Epithelial cell of proximal tubule (primary cell): ENCODE measurements at places on chromosomes 4 and X. TPM values are rescaled to one million over a fixed set of nuclear protein-coding genes. Genes with fewer than 3 reads are reported as not detected.

DNA sequence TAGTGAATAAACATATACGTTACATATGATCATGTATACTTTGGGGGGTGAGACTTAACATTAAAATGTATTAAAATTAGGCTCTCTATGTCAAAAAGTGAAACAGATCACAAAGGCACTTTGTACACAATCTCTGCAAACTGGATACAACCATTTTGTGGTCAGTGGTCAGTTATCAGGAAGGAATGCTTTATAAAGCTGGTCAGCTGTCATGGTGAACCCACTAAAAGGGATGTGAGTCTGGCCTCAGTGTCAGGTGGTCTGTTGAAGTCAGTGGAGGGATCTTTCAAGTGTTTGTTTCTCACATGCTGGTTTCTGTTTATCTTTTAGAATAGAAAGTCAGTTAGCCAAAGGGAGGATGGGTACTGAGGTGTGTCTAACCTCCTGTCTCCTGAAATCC lies 875.5 kb upstream of the INTU start:
- no peak for DNase-seq

- DNase-seq: no peak
Observed at GRCh38 chr4:97938141-97938540, 205.1 kb downstream of the STPG2 start.

DNA sequence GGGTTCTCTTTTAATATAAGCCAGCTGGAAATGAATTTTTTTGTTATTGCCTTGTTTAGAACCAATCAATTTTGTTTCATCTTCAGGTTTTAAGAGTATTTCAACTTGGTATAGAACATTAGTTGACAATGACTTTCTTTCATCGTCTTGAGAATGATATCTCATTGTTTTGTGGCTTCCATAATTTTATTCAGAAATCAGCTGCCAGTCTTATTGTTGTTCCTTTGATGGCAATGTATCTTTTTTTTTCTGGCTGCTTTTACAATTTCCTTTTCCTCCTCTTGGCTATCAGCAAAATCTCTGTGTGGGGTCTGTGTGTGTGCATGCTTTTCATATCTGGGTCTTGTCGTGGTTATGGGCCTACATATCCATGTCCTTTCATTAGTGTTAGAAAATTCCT lies 1536.4 kb upstream of the TENM3 start:
- DNase-seq: no peak

DNA sequence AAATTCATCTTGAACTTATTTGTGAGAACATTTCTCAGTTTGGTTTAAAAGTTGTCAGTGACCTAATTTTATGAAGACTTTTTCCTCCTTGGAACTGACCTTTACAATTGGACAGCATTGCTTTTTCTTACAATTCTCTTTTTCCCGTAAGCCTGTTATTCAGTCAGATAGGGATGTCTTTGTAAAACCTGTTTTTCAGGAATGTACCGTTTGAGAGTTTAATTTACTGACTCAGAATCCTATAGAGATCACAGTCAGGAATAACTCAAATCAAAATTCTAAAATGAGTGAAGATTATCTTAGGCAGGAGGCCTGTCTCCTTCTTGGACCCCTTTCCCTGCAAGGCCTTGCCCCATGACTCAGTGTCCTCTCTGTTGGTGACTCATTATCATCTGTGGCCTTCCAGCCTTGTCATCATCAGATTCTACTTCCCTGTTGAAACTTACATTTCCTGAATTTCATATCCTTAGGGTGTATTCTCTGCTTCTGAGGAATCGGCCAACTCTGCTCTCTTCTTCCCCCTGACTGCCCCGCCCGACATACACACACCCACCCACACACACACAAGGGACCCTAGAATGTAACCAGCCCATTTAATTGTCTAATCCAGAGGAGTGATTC lies 99.8 kb downstream of the ARHGAP10 start:
- peak; percentile 58 for DNase-seq

DNA sequence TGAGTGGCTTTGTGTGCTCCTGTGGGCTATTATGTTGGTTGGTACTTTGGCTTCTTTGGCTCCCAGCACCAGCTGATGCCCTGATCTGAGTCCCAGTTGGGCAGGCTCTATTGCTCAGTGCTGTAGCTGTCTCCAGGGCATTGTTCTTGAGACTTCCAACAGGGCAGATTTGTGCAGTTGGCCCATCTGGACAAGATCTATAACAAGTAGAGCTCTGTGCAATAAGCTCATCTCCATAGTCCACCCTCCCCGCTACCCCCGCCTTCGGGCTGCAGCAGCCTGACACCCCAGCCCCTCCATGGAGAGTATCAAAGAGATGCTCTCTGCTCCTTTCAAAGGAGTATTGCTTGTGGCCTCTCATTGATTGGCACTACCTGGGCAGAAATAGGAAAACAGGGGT lies 5.8 kb upstream of the TMEM31 start:
- DNase-seq: no peak

GRCh38 chrX:43559644-43560043 lies 96.5 kb upstream of the MAOA start:
- DNase-seq: no peak

DNA sequence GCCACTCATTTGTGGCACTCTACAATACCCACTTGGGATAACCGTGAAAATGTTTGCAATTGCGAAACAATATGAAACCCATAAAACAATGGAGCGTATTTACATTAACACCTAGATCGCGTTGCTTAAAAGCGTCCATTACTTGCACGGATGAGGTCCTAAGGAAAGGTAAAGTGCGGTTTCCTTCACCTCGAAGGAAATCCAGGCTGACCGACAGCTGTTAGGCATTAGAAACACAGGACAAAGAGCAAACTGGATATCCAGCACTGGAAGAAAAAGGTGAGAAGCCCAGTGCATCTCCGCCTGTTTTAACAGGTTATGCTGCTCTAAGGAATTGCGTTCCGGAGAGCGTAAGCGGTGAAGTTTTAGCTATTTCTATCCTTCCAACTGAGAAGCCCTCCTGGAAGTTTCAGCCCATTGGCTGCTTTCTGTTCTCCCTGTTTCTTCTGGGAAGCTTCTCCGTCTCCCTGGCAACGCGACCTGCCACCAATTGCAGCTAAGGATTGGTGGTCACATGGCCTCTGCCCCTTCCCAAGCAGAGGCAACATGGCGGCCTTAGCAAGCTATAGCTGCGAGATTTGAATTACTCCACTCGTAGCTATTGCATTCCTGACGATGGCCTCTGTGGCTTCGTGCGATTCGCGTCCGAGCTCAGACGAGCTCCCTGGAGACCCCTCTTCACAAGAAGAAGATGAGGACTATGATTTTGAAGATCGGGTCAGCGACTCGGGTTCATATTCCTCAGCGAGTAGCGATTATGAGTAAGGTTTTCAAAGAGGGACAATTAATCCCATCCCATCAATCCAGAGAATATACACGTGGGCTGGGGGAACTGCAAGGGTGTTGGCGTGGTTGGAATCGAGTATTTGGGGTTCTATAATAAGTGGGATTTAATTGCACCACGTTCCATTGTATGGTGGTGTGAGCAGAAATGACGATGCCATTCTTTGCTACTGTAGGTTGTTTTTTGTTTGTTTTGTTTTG lies at the start of gene INTU:
Gene INTU, plus strand, starts transcription at position 538 of the 984 bp plus-strand sequence. Its CDS starts 78 bp downstream, at position 616.
- peak; percentile 77 for DNase-seq

GRCh38 chrX:148632444-148632843 lies 132.0 kb downstream of the AFF2 start:
- no peak for DNase-seq

- no peak for DNase-seq
Observed at GRCh38 chr4:151830168-151830567, 69.4 kb upstream of the GATB start.

DNA sequence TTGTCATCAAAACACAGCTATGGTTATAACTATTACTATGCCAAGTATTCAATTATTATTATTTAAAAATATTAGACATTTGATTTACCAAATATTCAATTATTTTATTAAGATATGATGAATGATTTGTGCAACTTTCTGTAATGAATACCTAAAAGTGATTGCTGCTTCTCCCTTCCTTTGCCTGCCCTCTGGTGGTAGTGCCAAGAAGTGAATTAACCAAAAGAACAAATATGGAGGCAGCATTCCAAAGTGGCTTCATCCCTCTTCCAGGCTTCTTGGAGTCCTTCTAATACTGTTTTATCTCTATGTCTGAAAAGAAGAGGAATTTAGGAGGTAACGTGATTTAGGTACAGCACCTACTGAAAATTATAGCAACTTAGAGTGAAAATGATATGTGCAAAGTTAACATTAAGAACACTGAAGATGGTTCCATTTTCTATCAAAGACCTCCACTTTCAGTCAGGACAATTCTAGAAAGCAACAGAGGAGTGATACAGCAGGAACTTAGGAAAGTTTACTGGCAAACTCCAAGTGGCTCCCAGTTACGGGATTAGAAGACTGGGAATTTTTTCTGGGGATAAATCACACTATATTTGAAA lies 43.0 kb downstream of the ENPEP start:
- DNase-seq: no peak

DNA sequence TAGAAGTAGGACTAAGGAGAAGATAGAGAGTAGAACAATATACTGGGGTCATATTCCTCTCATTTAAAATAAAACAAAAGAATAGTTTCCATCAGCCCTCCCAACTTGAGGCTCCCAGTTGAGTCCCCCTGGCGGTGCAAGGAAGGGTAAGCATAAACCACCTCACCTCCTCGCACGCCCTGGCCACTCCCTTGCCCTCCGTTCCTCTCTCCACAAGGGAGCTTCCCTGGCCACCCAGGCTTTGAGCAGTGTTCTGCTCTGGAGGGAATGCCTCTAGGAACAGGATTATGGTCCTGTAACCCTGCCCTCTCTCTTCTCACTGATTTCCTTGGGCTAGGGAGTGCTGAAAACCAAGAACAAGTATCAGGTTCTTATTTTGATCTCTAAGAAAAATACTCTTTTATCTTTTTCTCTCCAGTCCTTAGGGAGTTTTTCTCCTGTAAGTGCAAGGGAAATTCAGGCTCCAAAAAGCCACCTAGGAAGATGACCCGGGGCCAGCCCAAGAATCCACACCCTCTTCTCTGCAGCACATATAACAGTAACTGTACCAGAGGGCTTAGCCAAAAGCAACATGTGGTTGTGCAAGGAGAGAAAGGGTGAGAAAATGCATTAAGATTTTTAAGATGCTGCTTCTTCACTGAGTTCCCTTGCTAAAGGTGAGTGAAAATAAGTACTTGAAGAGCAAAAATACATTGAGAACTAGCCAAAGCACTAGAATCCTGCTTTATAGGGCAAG lies 69.9 kb downstream of the USP38 start:
- no peak for DNase-seq

DNA sequence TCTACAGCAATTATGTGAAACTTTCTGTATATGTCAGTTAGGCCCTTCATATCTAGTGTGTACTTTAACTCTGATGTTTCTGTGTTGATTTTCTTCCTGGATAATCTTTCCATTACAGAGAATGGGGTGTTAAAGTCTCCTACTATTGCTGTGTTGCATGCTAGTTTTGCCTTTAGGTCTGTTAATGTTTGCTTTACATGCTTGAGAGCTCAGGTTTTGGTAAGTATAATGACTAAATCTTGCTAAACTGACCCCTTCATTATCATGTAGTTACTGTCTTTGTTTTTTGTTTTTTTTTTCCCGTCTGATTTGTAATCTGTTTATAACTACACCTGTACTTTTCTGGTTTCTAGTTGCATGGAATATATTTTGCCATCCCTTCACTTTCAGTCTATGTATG lies 63.6 kb upstream of the UGT2B15 start:
- no peak for DNase-seq

DNA sequence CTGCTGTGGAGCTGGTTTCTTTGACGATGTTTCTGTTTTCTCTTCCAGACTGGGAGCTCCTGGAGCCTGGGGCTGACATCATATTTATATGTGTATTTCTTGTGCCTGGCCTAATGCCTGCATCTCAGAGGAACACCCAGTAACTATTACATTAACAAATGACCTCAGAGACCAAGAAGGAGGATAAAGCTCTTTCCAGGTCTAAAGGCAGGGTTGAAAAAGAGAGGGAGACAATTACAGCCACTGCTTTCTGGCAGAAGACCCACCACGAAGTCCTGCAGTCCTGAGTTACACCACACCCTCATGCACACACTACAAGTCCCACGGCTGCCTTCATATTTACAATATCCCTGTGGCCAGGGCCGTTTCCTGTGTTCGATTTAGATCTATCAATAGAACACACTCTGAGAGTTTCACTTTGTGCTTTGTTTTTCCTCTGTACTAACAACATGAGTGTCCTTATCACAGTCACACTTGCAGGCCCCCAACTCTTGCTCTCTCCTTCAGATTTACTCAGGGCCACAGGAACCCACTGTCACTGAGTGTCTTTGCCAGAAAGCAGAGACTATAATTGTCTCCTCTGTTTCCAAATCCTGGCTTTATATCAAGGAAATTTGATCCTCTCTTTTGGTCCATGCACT lies 535.5 kb downstream of the MID1IP1 start:
- DNase-seq: no peak

DNA sequence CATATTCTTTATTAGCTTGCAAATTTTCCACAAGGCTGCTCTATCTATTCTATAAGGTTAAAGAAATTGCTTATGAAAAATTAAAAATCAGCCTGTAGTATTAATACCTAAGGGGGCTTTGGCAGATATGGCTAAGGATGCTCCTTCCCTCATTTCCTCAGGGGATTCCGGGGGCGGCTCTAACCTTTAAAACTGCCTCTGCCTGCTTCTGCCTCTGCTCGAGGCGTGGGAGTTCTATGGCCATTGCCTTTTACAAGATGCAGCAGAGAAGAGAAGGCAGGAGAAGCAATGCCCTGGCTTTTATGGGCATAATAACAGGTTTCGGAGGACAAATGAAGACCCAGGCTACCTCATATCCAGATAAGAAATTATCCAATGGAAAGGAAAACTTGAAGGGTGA lies 8.6 kb upstream of the CDKN2AIP start:
- DNase-seq: no peak

GRCh38 chrX:75301060-75301459 lies 27.2 kb downstream of the UPRT start:
- no peak for DNase-seq

- no peak for DNase-seq
Observed at GRCh38 chrX:136710325-136710951, 62.5 kb downstream of the CD40LG start.

DNA sequence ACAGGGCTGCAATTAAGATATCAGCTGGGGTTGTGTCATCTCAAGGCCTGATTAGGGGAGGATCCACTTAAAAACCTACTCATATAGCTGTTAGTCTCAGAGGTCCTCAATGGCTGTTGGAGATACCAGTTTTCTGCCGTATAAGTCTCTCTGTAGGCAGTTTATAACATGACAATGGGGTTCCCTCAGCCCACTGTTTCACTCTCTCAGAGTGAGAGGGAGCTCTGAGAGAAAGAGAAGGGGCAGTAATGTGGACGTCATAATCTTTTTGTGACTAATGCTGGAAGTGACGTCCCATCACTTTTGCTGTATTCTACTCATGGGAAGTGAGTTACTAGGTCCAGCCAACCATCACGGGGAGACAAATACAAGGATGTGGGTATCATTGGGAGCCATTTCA lies 70.3 kb downstream of the STIM2 start:
- no peak for DNase-seq

- DNase-seq: no peak
Observed at GRCh38 chrX:71550578-71550977, 17.7 kb downstream of the OGT start.

GRCh38 chr4:94290245-94290644 lies 52.4 kb downstream of the HPGDS start:
- DNase-seq: no peak

SLC6A14 gene
- total RNA-seq: under 0.01 and 0.07 TPM in 2 replicates

NKX6-1 gene
- not detected in 2 replicates for total RNA-seq

MAGEA12 gene
- total RNA-seq: not detected in 2 replicates

GAGE13 gene
- not detected in 2 replicates for total RNA-seq

RHOXF1 gene
- total RNA-seq: not detected in 2 replicates

TASL gene
- not detected in 2 replicates for total RNA-seq

ZAR1 gene
- total RNA-seq: 0.23 TPM in 1 of 2 replicates, not detected in the other

PRKG2 gene
- total RNA-seq: 0.51 and 1.2 TPM in 2 replicates

FAM193A gene
- total RNA-seq: 12.9 and 14.6 TPM in 2 replicates

ADH1A gene
- total RNA-seq: not detected in 2 replicates

SMIM31 gene
- not detected in 2 replicates for total RNA-seq

BEX2 gene
- 9.0 and 19.0 TPM in 2 replicates for total RNA-seq

ARFIP1 gene
- 29.1 and 33.9 TPM in 2 replicates for total RNA-seq

C4orf54 gene
- total RNA-seq: 0.07 TPM in 1 of 2 replicates, not detected in the other

FOXP3 gene
- total RNA-seq: 0.07 TPM in 1 of 2 replicates, not detected in the other
